ENCODE measurements at places on chromosomes 11 and 22.

DNA sequence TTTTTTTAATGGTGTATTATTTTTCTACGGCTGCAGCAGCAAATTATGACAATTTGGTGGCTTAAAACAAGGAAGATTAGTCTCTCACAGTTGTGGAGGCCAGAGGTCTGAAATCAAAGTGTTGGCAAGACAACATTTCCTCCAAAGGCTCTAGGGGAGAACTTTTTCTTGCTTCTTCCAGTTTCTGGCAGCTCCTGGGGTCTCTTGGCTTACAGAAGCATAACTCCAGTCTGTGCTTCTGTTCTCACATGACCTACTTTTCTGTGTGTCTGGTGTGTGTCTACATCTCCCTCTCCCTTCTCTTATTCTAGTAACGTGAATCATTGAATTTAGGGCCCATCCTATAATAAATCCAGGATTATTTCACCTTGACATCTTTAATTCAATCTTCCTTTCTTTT is 551.9 kb upstream of the LUZP2 start:
- no peak for DNase-seq

- no peak for DNase-seq
Observed at GRCh38 chr11:83727251-83727650, 441.1 kb upstream of the CCDC90B start.

DNA sequence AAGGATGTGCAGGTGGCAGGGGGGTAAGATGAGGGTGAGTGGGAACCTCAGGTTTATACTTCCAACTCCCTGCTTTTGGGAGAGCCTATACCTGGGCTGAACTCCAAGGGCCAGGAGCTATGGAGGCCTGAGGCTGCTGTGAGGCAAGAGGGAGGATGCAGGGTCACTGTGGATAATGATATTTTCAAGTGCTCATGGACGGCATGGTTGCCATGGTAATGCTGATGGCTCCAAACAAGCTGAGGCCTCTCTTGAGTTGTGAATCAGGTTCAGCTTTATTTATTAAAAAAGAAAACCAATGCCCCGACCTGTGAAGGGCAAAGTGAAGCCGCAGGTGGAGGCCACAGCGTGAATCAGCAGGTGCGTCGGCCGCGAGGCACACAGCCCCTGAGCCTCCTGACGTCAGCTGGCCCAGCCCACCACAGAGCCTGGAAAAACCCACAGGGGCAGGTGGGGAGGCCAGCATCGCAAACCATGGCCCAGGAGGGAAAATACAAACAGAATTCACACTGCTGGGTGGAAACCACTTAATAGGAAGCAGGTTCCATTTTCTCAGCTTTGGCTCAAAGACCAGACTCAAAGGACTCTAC is 17.4 kb upstream of the CREB3L1 start:
- no peak for DNase-seq

DNA sequence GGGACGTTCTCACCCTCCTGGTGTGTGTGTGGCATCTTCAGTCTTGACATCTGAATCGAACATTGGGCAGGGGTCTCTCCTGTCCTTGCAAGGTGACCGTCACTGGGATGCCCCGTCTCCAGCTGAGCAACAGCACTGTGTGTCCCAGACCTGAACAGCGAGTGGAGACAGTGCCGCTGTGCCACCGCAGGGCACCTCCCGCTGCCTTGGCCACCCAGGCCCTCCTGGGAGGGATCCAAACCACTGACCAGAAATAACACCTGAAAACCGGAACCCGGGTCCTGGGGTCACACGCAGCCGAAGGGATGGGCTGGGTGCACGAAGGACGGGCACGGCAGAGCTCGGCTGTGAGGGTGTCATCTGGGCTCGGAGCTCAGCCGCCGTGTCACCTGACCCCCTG is 102.2 kb downstream of the BRD1 start:
- no peak for DNase-seq

- no peak for DNase-seq
Observed at GRCh38 chr11:108037211-108037610, 28.5 kb downstream of the CUL5 start.

GRCh38 chr11:78975081-78975480 is 400.4 kb upstream of the NARS2 start:
- no peak for DNase-seq

DNA sequence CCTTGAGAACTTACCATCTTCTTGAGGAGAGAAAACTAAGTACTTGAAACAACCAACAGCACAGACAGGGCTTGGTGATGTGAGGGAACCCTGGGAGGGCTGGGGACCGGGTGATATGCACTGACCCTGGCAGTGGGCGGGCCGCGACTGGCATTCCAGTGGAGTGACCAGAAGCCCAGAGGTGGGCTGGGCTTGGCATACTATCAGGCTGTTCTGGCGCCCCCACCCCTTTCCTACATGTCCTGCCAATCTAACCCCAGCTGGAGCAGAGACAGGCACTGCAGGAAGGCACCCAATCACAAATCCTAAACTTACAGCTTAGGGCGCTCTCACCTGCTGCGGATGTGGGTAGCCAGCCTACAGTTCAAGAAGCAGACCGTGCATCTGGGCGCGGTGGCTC is 54.0 kb upstream of the GCAT start:
- no peak for DNase-seq

DNA sequence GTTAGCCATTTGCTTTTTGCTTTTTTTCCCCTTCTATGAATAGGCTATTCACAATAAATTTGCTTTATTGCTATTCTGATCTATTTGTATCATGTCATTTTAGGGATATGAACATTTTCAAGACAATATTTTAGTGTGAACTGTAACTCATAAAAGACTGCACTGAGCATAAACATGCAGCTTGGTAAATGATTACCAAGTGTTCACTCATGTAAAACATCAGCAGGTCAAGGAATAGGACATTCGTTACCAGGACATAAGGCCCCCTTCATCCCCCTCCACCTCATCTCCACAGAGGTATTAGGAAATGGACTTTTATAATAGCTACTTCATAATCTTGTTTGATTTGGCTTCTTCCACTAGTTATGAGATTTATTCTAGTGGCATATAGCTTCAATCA is 12.4 kb downstream of the NLRP14 start:
- no peak for DNase-seq

DNA sequence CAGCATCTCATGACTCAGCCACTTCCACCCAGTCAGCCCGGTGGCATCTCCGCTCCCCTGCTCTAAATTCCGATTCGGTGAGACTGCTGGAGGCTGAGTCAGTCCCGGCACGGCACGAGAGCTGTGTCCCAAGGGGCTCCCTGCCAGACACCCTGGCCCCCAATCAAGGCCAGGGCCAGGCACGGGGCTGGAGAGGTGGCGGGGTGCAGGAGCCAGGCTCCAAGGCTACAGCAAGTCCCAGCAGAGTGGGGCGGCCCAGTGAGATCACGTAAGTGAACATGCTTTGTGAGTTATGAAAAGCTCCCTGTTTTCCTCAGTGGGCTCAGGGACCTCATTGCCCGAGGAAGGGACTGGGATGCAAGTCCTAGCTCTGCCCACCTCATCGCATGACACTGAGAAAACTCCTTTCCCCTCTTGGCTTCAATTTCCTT is 3.0 kb downstream of the C11orf68 start:
- DNase-seq: no peak

DNA sequence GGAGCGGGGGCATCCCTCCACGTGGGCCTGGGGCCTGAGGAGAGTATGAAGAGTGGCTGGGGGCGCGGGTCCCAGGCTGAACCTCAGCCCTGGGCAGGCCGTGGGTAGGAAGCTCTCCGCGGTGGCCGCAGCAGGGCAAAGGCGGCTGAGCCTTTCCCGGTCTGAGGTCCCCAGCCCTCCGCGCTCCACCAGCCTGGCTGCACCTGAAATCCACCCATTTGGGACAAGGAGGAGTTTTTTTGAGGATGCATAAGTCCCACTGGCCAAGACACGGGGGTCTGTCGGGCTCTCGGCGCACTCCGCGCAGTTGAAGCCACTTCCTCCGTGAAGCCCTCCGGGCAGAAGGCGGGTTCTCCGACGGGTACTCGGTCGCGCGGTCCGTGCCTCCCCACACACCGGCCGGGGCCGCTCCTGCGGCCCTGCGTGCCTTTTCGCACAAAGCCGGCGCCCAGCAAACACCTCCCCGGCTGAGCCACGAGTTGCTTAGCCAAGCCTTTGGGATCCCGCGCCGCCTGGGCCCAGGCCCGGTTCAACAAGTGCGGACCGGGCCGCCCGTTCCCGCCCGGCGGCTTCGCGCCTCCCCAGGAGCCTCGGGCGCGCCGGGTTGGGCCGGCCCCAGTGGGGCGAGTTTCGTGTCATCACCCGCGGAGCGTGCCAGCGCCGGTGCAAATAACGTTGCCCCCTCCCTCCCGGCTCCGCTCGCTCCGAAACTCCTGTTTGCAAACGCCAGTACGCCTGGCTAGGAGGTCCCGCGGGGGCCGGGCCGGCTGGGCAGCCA is 666 bp upstream of the OVOL1 start:
- no peak for DNase-seq

DNA sequence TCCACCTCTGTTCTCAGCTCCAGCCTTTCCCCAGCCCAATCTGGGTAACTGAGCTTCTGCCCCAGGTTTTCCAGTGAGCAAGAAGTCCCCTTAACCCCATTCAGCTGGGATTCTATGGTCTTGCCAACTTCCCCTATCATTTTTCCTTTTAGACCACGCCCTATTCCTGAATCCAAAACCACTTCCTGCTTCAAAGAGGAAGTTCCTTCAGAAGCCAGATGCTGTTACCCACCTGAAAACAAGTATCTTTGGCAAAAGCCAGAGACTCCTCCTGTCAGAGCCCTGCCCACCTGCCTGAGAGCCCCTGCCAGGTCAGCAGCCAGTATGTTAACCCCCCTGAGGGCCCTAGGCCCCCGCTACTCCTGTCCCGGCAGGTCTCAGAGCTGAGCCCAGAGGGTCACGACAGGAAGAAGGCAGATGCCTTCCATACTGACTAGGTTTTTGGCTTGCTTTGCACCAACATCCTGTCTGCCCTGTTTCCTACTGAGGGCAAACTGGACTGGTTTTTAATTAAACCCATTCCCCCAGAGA is 20.3 kb upstream of the MICAL2 start:
- DNase-seq: no peak

DNA sequence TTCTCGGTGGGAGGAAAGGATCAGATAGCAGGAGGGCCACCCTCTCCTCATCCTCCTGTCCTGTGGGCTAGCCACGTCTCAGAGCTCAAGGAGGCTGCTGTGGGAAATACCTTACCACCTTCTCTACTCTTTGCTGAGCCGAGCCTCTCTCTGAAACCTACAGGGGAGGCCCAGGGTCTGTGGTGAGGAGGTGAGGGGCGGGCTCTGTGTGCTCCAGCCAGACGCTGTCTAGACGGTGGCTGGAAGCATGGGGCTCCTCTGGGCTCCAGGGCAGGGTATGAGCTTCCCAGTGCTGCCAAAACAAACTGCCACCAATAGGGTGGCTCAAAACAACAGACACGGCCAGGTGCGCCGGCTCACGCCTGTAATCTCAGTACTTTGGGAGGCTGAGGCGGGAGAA is 5.5 kb upstream of the TMPRSS6 start:
- no peak for DNase-seq

DNA sequence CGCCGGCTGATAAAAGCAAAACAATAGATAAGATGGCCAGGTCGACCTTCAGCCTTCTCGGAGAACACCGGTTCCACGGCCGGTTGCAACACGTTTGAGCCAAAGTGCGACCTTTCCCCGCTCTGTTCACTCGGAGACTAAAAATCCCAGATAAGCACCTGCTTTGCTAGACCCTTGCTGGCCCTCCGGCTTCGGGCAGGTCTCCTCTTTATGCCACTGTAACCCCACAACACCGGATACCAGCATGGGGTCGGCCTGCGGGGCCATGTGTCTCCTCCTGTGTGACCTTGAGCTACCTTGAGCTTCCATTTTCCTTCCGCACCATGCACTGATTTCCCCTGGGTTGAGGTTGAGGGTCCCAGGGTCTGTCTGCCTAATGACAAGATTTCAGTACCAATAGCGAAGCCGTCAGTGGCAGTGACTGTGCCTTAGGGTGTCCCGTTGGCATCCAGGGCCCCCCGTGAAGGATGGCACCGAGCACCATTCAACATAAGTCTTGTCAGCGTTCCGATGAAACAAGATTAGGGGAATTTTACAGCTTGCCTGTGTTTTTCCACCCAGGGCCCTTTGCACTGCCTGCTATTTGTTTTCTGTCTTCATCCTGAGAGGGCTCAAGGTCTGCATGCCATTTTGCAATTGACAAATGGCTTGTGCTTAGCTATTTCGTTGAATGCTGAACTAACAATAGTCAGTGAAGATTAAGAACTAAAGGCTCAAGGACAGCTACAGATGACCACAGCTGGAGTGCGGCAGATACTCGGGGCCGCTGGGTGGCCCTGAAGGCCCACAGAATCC is 118.6 kb downstream of the KCNQ1 start:
- DNase-seq: no peak

DNA sequence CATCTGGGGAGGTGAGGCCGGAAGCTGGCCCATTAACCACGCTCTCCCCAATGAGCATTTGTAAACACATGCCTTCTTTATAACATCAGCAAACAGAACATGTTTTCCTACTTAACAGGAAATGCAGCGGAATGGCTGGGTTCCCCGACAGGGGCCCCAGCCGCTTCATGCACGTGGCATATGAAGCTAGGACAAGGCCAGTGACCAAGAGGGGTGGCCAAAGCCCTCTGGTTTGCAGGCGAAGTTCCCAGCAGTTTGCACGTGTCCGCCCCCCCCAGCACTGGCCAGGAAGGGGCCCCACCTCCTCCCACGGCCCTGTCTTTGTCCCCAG is 38.7 kb upstream of the LINC01488 start:
- DNase-seq: no peak

DNA sequence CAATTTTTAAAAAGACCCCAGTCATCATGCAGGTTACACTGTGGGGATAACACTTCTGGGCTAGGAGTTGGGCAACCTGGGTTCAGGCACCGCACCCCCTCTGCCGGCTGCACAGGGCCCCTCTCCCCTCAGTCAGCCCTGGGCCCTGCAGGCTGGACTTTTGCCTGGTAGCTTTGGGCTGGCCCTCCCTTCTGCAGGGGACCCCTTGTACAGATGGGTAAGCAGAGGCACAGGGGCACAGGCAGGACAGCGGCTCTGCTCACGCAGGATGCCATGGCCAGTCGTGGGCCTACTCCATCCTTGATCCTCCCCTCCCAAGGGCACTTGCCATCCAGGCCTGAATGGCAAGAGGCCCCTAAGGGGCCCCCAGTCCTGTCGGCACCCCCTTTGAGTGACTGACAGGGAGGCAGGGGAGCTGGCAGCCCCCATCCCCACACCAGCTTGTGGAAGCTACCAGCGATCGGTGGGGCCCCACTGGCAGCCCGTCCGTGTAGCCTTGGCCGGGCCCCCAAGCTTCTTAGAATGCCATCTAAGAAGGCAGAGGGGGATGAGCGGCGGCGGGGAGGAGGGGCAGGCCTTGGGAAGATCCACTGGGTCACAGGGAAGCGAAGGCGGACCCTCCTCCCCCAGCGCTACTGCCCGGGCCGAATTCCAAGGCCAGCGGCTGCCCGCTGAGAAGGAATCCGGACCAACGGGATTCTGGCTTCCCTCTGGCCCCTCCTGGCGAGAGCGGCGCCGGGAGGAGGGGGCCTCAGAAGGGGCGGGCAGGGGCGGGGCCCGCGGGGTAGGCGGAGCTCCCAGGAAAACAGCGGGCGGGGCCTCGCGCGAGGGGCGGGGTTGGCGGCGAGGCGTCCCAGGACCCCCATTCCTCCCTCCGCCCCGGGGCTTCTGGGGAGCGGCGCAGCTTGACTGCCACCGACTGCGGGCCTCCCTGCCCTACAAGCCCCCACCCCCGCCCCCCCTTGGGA is 6.8 kb upstream of the CHKA start:
- DNase-seq: no peak

- DNase-seq: no peak
Observed at GRCh38 chr11:87141980-87142514, 104.3 kb downstream of the TMEM135 start.

Data from stimulated activated CD8-positive, alpha-beta memory T cell treated with anti-CD3 and anti-CD28 coated beads, Interleukin-7, amount 100 ng/mL, for 24 hours (primary cell).